NCI-H1417 (cell line): ENCODE measurements at places on chromosomes 7 and 10.
A peak's percentile ranks its signal among the peaks of the same experiment; 100 is the strongest.

DNA sequence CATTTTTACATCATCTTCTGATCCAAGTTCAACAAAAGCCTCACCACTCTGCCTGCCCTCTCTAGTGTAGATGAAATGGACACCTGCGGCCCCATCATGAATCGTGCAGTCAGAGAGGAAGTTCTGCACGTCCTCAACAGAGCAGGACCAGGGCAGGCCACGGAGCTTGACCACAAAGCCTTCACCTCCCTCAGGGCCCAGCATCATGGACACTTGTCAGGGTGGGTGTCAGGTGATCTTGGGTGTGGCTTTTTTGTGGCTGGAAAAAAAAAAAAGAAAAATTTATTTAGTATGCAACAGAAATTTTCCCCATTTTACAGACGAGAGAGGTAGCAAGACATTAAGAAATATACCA is 16.2 kb downstream of the FXYD4 start:
- DNase-seq: no peak

DNA sequence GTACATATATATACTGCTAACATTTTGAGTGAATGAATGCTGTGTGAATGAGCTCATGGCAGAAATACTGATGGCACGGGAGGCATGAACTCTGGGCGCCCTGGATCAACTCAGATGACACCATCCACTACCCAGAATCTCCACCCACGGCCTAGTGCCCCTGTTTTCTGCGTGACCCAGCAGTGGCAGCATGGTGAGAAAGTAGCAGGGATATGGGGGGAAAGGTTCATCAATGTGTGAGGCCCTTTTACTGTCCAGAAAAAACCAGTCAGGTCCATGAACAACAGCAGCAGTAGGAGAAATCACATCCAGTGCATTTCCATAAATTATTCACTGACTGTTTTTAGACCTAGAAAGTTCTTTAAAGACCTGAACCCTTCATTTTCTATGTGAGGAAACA is 391.0 kb upstream of the NRP1 start:
- no peak for DNase-seq

DNA sequence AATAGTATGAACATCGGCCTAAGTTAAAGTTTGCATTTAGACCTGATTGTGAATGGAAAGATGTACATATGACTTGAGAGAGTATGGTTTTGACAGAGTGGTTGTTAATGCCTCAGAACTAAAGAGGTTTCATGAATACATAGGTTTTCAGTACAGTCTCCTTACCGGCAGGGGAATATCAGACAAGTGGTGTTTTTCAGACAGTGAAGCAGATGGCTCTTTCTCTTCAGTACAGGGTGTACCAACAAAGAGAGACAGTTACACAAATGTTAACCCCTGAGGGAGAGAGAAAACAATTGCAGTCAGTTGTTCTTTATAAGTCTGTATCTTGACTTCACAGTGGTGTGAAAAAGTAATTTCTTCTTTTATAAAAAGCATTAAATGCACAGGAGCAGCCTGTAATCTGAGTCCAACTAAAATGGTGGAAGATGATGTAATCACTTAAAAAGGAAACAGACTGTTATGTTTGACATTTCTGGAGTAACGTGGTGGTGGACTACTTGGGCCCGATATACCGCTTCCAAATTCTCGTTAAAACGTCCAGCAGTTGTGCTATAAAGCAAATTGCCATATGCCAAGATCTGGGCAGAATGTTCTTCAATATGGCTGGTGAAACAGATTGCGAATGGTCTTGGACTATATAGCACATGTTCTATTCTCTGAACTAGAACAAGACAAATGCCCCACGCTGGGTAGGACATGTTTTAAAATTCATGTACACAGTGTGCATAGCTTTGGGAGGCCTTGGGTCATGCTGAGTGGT is 69.2 kb downstream of the SDK1 start:
- peak; percentile 62 for DNase-seq

DNA sequence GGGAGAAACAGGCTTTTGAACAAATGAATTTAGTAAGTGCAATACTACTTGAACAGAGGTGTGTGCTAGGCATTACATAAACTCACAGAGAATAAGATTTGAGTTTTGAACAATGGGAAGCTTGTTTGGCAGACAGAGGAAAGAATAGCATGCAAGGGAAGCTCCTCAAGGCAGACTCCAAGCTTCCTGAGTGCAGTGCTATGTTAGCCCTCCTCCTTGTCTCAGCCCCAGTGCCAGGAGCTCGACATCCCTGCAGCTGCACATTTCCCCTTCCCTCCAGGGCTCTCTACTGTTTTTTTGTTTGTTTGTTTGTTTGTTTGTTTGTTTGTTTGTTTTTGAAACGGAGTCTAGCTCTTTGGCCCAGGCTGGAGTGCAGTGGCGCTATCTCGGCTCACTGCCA is 237.5 kb downstream of the IPMK start:
- no peak for DNase-seq

DNA sequence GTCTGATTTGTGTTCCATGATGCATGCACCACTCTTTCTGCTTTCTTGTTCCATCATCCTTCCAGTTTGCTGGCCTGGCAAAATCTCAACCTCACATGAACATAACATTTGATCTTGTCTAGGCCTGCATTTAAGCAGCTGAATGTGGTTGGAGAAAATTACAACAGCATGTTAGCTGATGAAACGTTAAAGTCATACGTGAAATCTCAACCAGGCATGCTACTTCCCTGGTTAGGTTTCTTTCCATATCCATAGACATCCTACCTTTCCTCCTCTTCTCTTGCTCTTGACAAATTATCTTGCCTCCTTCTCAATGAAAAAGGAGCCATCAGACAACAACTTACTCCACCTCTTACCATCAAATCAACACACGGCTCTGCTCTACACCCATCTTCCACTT is 153.6 kb downstream of the C1GALT1 start:
- DNase-seq: no peak

GRCh38 chr7:128373606-128374005 is 12.1 kb upstream of the PRRT4 start:
- no peak for DNase-seq

GRCh38 chr7:118330388-118330787 is 105.9 kb downstream of the ANKRD7 start:
- DNase-seq: no peak

DNA sequence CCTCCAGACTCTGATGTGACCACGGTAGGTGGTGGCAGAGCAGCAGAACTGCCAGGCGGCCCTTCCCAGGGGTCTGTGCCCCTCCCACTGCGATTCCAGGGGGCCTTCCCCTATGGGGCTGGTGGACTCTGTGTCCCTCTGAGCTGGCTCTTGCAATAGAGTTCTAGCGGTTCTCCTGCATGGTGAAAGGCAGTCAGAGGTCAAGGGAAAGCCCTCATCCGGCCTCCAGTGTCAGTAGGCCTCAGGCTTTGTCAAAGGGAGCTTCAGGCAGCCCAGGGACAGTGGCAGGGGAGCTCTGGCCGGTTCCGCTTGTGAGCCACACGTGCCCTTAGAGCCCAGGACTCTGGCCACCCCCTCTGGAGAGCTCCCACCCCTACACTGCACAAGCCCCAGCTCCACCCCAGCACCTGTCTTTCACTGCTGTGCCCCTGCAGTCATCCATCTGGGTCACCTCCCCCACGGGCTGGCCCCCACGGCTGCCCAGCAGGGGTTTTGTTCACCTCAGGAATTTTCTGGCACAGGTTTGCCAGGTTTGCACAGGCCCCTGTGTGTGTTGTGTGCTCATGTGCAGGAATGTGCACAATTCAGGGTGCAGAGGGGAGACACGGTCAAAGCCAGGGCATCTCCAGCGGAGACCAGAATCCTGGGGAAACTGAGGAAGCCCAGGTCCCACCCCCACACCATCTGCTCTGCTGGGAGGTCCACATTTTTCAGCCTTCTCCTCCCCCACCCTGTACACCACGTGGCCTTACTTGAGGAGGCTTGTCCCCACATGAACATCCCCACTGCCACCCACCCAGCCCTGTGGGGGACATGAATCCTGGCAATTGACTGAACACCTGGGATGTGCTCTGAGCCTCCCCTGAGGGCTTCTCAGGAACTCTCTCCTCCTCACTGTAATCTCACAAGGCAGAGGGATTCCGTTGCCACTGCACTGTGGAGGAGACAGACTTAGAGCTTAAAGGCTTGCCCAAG is 23.8 kb downstream of the C10orf105 start:
- no peak for DNase-seq

GRCh38 chr7:39810204-39810642 is 139.8 kb upstream of the CDK13 start:
- no peak for DNase-seq

DNA sequence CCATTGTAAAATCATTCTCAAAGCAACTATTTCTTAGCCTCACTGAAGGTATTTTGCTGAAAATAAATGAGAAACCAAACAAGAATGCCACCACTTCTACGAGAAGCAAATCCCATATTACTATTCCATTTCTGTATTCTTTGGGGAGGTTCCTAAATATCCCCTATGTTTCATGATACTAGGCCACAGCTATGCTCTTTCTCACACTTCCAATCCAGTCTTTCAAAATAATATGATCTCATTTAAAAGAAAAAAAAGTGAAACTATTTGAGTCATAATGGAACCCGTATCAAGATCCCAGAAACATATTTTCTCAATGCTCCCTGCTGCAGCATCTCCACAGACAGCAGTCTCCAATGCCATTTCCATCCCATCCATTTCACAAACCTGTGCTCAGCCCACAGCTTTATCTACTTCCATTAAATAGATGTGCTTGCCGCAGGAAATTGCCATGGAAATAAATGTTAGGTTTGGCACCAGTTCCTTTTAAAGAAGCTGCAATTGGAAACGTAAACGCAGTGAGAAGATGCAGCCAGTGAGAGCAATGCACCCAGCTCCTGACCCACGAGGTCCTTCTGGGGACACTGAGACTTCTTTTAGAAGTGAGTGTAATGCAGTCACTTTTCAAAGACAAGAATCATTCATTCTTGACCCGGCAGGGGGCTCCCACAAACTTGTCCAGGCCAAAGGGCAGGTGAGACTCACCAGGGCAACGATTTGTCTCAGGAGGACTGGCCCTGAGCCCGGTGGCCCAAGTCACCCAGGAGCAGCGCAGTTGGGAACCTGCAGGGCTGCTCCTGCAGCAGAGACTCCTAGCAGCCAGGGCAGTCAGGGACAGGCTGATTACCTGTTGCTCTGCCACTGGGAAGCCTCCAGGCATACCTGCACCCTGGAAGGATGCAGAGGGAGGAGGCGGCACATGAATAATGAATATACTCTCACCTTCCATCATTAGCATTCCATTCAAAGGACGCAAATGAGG is 99.6 kb downstream of the C10orf90 start:
- DNase-seq: no peak
